G401 (cell line): ENCODE measurements at places on chromosomes 3 and 15. TPM values are rescaled to one million over a fixed set of nuclear protein-coding genes. Genes with fewer than 3 reads are reported as not detected.

PCSK6 gene
- total RNA-seq: 0.06 and 0.37 TPM in 2 replicates

ERICH6 gene
- total RNA-seq: not detected in 2 replicates

AP3B2 gene
- 3.1 and 5.3 TPM in 2 replicates for total RNA-seq

NR1I2 gene
- not detected in 2 replicates for total RNA-seq

ZNF106 gene
- total RNA-seq: 100 and 134 TPM in 2 replicates

CD86 gene
- not detected in 2 replicates for total RNA-seq

FBLN2 gene
- total RNA-seq: 2.4 and 5.0 TPM in 2 replicates

ACKR2 gene
- not detected in 2 replicates for total RNA-seq
